ENCODE measurements at places on chromosomes 13 and 19. TPM values are rescaled to one million over a fixed set of nuclear protein-coding genes. Genes with fewer than 3 reads are reported as not detected.

DNA sequence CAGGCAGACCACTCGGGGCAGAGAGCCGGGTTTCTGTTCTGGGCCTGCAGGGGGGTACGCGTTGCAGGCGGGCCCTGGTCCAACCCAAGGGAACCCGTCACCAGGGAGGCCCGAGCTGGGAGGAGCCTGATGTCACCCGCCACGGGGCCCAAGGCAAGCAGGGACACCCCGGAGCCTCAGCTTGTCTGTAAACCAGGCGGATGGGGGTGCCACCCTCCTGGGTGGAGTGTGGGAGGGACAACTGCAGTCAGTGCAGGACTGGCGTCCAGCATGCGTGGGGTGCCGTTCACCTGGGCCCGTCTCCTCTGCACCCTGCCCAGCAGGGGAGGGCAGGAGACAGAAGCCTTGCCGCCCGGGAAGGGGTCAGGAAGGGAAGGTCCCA is 7.0 kb downstream of the CACTIN start:
- no peak for DNase-seq

- DNase-seq = no peak
Observed at GRCh38 chr19:17719730-17720400, 585 bp downstream of the MAP1S start.

DNA sequence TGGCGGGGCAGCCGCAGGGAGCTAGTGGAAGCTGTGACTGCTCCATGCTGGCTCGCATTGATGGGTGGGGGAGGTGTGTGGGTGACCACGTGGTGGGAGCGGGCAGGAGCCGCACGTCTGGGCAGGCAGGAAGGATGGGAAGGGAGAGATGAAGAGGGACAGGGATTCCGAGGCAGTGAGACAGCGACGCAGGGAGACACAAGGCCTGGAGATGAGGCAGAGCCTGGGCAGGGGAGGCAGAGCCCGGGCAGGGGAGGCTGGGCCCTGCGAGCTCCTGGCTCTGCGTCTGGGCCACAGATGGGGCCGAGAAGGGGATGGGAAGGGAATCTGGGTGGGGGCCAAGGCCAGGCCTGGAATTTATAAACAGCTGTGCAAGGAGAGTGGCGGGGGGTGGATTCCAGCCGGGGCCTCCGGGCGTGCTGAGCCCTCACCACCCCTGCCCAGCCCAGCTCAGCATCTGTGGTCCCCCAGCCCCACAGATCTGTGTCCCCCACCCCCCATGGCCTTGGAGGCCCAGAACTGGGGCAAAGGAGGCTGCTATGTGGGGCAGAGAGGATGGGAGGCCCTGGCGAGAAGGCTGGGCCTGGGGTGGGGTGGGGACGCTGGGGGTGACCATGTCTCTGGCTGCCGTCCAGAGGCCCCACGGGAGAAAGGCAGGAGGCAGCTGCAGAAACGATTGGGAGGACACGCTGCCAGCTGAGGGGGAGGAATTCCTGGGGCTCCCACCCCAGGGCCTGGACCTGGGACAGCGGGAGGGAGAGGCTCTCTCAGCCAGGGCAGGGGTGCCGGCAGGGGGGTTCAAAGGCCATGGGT is 6.0 kb downstream of the EHD2 start:
- DNase-seq = peak; percentile 95

GRCh38 chr13:114112826-114113322 is 19.5 kb downstream of the RASA3 start:
- DNase-seq = peak; percentile 8

DNA sequence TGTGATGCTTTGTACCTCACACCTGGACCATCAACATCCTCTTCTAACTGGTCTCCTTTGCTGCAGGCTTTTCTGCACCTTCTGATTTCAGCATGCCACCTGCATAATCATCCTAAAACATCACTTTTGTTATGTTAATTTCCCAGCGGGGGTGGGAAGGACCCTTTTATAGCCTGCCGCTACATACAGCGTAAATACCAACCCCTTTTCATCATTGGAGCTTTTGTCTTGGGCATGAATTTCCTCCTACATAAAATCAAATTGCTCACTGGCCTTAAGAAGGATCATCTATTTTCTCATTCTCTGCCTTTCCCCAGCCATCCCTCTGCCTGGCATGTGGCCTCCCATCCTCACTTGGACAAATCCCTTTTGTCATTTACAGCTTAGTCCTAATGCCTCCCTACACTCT is 124.7 kb downstream of the RBM26 start:
- DNase-seq = no peak

- no peak for DNase-seq
Observed at GRCh38 chr13:44449999-44450821, 76.6 kb downstream of the SERP2 start.

TMEM145 gene
- total RNA-seq = not detected

REEP6 gene
- 0.77 TPM for total RNA-seq

DNA sequence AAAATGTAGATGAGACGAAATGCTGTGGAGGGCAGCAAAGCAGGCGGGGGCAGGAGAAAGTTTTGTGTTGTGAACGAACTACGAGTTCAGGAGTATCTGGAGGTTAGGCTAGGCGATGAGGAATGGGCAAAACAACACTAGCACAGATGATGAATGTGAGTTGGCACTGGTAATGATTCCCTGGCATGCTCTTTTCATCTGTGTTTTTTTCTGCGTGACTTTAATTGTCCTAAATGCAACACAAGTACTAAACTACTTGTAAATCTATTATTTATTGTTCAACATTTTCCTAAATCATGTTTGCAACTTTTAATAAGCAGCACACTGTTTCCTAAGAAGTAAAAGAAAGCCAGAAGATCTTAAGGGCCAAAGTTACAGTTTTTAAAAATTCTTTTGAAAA is 19.2 kb downstream of the TNFSF13B start:
- DNase-seq = no peak
